Stimulated activated CD4-positive, alpha-beta T cell treated with anti-CD3 and anti-CD28 coated beads, Interleukin-15, amount 100 ng/mL, for 1 hour (primary cell): ENCODE measurements at places on chromosomes 4 and X.

GRCh38 chrX:80432863-80433262, 12.6 kb downstream of the TENT5D start:
- no peak for DNase-seq

DNA sequence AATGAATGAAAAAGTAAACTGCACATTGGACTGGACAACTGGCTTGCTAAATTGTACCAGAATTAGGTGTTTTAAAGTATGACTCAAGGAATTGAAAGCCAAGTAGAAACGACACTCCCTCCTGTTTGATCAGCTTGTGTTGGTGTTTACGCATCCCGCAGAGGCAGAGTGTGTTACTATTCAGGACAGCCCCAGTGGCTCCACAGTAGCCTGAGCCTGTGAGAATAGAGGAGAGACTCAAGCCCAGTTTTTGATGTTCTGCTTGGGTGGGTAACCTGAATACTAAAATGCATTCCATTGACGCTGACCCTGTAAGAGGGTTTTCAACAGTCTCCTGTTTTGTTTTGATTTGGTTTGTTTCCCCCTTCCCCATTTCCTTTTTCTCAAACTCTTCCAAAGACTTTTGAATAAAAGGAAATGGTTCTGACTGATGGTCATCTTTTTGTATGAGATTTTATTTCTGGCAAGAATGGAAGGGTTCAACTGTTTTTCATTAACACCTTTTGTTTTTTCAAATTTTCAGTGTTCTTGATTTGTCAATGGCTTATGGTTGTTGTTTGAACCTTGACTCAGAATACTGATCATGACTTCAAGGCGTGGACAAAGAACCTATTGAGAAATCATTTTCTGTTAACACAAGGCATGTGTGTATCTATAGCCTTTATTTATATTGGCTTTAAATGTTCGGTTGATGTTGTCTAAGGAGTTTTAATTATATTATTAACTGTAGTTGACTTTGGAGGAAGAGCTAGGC, 10.2 kb downstream of the ADGRL3 start:
- DNase-seq, result no peak

GRCh38 chr4:148962539-148963290, 520.5 kb upstream of the NR3C2 start:
- DNase-seq, result no peak

- no peak for DNase-seq
Measured at GRCh38 chr4:150329373-150329772, 251.1 kb downstream of the DCLK2 start.

- DNase-seq, result no peak
Measured at GRCh38 chrX:138771047-138771446, 59.5 kb upstream of the FGF13 start.

DNA sequence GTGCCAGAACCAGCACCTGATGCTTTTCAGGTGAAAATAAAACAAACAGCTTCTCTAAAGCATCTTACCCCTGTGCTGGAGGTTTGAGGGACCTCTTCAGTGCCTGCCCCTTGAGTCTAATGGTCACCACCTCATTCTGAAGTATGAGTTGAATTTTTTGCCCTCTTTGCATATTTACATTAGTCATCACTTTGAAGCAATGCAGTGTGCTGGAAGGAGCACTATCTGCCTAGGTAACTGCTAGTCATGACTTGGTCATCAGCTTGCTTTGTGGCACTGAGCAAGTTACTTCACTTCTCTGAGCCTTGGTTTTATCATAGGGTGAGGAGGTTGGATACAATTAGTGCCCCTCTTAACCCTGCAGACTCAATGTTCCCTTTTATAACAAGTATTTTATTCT, 44.9 kb downstream of the SPATA18 start:
- no peak for DNase-seq

DNA sequence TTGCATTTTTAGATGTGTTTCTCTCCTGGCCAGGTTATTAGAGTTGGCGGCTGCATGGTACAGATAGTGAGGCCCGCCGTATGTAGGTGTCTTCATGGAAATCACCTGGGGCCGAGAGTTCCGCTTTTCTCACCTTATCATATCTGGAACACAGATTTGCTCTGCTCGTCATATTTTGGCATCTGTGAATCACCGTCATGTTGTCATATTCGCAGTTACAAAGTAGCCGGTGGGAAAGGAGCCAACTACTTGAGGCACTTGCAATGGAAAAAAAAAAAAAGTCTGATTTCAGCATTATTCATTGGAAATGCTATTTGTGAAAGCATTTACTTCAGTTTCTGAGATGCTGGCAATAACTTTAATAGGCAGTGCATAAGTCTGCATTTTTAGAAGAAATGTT, 1715.2 kb upstream of the TENM3 start:
- DNase-seq, result no peak

DNA sequence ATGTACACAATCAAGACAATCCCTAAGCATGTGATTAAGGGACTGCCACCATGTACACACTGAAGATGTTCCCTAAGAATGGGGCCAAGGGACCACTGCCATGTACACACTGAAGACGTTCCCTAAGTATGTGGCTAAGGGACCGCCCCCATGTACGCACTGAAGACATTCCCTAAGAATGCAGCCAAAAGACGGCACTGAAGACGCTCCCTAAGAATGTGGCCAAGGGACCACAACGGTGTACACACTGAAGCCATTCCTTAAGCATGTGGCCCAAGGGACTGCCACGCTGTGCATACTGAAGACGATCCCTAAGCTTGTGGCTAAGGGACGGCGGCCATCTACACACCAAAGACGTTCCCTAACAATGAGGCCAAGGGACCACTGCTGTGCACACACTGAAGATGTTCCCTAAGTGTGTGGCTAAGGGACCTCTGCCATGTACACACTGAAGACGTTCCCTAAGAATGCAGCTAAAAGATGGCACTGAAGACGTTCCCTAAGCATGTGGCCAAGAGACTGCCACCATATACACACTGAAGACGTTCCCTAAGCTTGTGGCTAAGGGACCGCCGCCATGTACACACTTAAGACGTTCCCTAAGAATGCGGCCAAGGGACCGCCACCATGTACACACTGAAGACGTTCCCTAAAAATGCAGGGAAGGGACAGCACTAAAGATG, 26.4 kb downstream of the DHRSX start:
- no peak for DNase-seq

GRCh38 chrX:96449896-96450295, 234.7 kb upstream of the DIAPH2 start:
- no peak for DNase-seq

- no peak for DNase-seq
Measured at GRCh38 chr4:95610061-95610569, 61.3 kb upstream of the UNC5C start.

DNA sequence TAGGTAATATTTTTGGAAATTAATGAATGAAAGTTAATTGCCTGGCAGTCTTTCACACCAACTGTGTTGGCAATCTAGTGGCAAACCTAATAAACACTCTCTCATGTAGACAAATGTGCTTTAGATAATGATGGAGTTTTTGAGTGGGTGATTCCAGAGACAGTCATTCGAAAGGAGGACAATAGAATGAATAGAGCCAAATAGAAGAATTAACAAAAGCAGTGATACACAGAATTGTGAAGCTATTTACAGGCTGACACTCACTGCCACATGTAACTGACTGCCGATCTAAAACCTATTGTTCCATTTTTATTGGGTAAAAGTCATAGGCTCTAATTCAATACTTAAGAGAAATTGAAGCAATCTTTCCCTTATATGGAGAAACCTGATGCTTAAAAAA, 338.5 kb downstream of the PCDH7 start:
- DNase-seq, result no peak

- DNase-seq, result no peak
Measured at GRCh38 chr4:139589336-139590018, 33.5 kb upstream of the SETD7 start.

DNA sequence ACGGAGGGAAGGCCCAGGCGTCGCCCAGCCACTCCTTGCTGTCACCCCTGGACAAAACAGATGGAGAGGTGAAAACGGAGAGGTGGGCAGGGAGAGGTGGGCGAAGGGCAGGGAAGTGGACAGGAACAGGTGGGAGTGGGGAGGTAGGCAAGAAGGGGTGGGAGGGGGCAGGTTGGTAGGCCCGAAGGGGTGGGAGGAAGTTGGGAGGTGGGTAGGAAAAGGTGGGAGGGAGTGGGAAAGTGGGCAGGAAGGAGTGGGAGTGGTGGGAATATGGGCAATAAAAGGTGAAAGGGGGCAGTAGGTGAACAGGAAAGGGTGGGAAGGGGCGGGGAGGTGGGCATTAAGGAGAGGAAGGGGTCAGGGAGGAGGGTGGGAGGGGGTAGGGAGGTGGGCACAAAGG, 9.0 kb upstream of the MAGEC1 start:
- no peak for DNase-seq

DNA sequence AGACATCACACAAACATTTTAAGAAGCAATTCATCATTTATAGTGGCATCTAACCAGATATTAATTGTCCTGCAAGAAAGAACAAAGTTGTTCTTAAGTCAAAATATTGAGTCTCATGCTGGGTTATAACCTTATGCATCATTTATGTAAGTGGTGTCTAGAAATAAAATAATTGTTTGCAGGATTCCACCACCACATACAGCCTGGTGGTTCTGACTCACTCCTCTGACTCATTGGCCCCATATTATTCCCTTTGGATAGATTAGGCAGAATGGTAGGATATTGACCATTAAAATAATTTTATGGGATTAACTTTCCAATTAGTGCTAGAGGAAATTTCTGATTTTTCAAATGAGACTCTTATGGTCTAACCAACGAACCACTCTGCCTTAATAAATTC, 384.5 kb downstream of the GRXCR1 start:
- DNase-seq, result no peak

- DNase-seq, result no peak
Measured at GRCh38 chr4:20883231-20883630, 183.0 kb downstream of the PACRGL start.

GRCh38 chr4:71355971-71356370, 17.2 kb downstream of the SLC4A4 start:
- no peak for DNase-seq

DNA sequence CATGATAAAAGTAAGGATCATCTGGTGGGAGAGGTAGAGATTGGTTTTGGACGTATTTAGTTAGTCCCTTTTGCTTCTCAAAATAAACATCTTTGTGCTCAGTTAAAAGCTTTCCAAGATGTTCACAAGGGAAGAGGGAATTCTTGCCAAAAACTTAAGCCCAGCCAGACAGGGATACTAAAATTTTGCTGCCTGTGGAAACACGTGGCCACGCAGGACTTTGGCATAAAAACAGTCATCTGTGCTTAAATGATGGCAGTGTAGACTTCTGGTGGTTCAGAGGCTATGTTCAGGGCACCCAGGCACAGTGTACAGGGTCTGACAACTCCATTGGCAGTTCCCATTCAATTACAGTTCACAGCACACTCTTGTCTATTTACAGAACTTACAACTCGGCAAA, 93.2 kb upstream of the JADE1 start:
- DNase-seq, result no peak

GRCh38 chrX:151875270-151876026, 37.2 kb upstream of the MAGEA4 start:
- no peak for DNase-seq

DNA sequence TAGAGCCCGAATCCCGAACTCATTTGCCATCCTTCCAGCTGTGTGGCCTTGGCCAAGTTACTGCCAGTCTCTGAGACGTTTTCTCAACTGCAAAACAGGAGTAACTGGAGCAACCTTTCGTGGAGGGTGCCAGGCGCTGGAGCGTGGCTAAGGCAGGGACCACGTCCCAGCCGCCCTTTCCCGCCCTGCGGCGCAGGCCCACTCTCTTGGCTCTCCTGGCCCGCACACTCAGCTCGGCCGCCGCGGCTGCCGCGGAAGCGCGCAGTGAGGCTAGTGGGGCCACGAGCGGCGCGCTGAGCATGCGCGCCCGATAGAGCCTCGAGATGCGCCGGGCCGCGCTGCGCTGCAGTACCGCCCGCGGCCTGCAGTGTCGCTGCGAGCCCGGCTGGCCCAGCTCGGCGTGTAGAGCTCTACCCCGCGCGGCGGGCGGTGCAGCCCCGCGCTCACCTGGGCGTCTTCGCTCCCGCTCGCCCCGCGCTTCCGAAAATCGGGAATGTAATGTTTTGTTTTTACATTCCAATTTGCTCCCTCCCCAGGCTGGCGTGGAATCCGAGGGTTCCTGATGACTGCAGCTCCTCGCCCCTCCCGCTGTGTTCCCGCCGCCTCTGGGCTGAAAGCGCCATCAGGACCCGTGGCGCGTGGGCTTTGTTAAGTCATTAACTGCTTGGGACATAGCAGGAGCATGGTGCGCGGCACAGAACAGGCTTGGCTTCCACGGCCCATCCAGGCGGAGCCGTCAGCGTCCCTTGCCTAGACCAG, 4.0 kb upstream of the ZNF518B start:
- peak; percentile 44 for DNase-seq

DNA sequence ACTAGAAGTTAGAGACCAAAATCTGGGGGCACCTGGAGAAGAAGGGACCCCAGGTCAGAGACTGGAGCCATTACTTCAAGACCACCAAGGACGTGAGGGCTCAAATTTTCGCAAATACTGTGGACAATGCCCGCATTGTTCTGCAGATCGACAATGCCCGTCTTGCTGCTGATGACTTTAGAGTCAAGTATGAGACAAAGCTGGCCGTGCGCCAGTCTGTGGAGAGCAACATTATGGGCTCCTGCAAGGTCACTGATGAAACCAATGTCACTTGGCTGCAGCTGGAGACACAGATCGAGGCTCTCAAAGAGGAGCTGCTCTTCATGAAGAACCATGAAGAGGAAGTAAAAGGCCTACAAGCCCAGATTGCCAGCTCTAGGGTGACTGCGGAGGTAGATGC, 101.2 kb downstream of the NCAPG start:
- DNase-seq, result no peak

DNA sequence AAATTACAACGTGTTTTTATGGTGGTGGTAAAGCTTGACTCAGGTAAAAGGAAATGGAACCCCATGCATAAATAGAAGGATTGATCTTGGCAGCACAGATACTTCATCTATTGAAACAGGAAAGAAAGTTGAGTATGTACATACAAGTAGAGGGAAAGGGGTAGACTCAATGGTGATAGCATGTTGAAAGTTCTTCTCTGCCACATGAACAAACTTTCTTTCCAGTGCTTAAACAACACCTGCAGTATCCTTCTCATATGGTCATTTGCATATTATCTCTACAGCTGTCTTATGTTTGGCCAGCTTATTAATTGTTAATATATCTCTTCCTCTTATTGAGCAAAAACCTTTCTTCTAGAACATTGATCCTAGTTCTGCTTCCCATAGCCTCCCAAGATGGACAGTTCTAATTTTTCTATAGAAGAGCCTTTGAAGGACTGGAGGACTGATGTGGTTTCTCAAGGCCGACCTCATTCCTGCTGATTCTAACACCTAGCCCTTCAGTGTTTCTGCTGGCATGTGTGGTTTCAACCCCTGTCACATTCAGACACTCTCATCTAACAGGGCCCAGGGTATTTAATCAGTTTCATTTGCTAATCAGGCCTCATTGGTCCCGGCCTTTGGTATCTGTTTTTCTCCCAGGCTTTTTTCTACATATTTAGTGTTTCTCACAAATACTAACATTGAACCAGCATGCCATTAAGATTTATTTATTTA, 108.1 kb upstream of the SPRY1 start:
- DNase-seq, result no peak

- DNase-seq, result no peak
Measured at GRCh38 chr4:168859888-168860694, 150.0 kb downstream of the CBR4 start.
